ENCODE measurements at places on chromosomes 12 and 14.
A peak's percentile ranks its signal among the peaks of the same experiment; 100 is the strongest.

DNA sequence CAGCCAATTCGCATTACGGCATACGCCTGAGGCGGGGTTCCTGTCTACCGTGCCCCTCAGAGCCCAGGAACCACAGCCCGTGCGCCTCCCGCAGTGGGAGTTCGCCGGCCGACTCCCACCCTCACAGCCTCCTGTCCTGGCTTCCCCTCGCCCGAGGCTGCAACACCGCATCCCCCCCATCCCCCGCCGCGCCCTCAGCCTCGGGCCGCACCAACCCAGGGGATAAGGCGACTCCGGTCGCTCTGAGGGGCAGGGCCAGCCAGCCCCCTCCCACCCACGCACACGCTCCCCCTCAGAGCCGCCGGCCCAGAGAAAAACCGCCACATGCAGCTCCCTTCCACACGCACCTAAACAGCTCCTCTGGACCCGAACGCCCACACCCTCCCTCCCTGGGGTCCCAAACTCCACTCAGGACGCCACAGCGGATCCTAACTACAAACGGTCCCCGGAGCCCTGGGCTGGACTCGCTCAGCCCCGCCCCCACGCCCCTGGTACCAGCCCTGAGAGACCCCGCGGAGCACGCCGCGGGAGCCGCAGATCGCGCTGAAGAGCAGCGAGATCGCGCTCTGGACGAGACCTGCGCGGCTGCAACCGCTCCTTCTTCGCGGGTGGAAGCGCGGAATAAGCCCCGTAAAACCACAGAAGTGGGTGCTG, at the start of gene C14orf39:
TSS of gene C14orf39 (minus strand) at position 466 of the 654 bp plus-strand sequence. CDS start 985 bp downstream, outside the sequence.
- peak; percentile 58 for DNase-seq

GRCh38 chr14:89266754-89267153, 150.3 kb downstream of the FOXN3 start:
- DNase-seq = no peak

GRCh38 chr12:29269706-29270408, 111.1 kb downstream of the ERGIC2 start:
- DNase-seq = no peak

DNA sequence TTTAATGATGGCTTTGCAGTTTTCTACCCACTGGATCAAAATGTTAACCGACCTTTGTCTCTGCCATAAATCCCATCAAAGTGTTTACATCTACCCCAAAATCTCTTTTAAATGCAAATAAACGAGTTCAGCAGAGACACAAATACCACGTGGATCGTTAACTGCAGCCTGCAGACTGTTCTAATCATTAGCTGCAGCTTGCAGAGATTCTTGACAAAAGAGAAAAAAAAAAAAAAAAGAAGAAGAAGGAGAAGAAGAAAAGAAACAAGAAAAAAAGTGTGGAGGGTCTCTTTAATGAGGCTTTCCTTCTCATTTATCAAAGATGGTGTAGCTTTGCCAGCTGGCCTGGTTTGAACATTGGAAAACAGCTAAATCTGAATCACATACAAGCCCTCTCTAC, 275.7 kb downstream of the NEDD1 start:
- DNase-seq = no peak

GRCh38 chr12:94290353-94290752, 142.0 kb downstream of the PLXNC1 start:
- no peak for DNase-seq

DNA sequence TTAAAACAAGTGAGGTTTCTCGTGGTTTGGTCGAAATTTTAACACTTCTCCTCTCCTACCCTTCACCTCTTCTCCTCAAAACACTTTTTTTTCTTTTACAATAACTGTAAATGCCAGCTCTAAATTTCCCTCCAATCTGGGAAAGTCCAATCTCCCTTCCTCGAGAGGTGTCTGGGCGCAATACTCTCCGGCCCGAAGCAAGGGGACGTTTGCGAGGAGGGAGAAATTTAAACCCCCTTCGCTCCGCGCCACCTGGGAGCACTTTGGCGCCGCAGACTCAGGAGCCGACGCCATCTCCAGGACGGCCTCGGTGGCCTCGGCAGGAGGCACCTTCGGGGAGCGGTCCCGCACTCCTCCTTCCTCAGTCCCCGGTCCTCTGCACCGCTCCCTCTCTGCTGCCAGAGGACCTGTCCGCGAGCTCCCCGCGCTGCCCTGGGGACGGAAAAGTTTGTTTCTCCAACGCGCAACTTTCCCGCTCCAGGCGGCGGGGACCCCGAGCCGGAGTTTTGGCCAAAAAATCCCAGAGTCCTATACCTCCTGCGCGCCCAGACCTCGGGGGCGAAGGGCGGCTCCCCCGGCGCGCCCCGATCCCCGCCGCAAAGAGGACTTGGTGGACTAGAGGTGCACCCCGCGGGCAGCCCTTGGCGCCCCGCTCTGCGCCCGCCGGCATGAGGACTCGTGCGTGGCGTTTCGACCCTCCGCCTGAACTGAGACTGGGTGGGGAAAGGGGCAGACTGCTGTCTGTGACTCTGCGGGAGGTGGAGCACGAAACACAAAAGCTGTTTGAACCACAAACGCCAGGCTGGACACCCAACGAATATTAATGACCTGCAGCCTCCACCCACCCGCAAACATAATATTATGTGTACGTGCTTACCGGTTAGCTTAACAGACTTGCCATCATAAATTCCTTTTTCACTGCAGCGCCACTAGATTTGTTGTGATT, 95.2 kb upstream of the HMGA2 start:
- no peak for DNase-seq

DNA sequence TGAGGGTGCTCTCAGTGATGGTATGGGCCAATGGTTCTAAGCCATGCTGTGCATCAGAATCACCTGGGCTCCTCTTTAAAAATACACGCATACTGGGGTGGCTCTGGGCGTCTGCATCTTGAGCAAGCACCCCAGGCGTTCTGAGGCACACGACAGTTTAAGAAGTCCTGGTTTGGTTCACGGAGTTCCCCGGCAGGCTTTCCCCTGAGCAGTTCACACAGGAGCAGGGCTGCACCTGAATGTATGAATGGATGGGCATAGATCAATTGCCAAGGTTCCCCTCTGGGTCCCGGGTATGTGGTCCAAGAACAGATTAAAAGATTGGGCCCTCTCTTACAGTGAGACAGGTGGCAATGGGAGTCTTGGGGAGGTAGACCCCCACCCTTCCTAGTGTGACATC, 395.3 kb downstream of the DPF3 start:
- no peak for DNase-seq

DNA sequence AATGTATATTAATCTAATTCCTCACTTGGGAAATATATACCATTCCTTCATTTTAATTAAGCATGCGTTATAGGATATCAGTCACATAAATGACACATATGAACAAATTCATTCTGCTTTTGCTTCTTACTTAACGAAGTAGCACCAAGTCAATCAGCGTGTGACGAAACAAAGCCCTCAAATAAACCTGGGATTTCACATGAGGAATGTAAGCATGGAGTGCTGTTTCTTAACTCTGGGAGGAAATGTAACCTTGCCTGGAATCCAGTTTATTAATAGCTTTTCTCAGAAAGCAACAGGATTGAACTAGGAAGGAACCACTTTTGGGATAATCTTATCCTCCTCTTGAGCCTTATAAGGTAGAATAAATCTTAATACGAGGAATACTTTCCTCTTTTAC, 72.0 kb downstream of the NIN start:
- DNase-seq = no peak

DNA sequence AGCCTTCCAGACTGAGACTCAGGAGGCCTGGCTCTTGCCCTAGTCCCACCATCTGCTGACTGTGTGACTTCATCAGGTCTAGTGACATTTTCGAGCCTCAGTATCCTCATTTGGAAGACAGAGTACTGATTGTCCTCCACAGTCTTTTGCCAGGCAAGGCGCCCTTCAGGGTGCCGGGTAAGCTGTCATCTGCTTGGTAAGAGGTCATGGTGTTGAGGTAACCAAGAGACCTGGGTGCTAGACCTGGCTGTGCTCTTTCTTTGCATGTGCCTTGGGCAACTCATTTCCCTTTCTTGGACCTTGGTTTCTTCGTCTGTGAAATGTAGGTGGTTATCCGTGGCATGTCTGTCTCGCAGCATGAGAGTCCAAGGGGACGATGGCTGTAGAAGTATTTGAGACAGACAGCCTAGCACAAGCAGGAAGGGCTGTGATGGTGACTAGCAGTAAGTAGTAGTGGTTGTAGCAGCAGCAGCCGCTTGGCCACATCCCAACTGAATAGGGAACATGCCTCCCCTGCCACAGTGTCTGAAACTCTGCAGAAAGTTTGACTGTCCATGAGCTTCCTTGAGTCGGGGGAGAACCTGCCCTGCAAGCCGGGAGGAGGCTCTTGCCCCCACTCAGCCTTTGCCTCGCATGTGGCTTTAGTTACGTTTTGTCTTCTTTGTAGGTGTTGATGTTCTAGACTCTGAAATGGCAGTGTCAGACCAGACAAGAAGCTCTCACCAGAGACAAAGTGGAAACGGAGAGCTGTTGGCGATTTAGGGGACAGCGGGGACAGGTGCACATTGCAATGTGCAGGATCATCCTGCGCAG, 40.3 kb downstream of the EVL start:
- DNase-seq = no peak

- no peak for DNase-seq
These were observed 306.1 kb downstream of the FUT8 start for GRCh38 chr14:65718629-65719028.

- DNase-seq = no peak
These were observed 10.4 kb downstream of the AKAP5 start for GRCh38 chr14:64475585-64476273.

GRCh38 chr12:20055856-20056255, 312.5 kb upstream of the PDE3A start:
- DNase-seq = no peak

- DNase-seq = no peak
These were observed 1.8 kb downstream of the COX6A1 start for GRCh38 chr12:120439646-120440247.

DNA sequence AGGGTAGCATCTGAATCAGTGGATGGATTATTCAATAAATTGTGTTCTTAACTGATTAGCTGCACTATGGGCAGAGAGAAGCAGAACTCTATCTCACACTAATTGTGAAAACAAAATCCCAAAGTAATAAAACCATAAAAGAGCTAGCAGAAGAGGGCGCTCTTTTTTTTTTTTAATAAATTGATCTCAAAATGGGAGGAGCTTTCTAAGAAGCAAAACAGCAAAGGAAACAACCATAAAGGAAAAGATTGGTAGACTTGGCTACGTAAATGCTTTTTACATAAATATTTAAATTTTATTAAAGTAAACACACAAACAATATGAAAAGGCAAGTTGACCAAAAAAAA, 1.5 kb upstream of the TM7SF3 start:
- DNase-seq = no peak

DNA sequence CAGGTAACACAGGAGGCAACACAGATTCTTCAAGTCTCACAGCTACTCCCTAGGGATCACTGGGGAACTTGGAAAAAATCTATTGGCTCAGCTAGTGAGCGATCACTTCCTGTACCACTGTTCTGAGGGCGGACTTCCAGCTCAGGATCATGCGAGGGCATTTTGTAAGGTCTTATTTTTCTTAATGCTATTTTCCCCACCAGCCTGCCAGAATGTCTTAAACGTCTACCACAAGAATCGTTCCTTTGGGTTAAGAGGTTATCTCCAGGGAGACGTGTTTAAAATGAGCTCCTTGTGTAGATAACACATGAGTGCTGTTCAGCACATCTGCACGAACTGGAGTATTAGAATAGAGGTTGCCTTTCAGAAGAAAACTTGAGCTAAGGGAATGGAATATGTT, 162.6 kb downstream of the ETNK1 start:
- DNase-seq = no peak

DNA sequence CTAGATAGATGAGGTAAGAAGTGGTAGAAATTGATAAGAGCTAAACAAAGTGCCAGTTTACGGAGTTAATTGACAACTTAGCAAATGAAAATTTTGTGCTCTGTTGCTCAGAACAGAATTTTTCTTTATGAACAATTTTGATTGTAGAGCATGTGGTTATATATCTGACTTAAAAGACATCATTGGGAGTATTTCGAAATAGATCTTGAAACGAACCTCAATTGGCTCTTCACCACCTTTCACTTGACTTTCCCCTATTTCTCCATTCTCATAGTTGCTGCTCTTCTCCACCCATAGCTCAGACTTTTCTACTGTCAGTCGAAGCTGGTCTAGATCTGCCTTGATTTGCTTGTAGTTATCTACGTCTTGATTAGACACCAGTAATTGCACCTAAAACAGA, 212.1 kb downstream of the ITPR2 start:
- no peak for DNase-seq

- no peak for DNase-seq
These were observed 90.3 kb upstream of the EEA1 start for GRCh38 chr12:93019212-93019927.

DNA sequence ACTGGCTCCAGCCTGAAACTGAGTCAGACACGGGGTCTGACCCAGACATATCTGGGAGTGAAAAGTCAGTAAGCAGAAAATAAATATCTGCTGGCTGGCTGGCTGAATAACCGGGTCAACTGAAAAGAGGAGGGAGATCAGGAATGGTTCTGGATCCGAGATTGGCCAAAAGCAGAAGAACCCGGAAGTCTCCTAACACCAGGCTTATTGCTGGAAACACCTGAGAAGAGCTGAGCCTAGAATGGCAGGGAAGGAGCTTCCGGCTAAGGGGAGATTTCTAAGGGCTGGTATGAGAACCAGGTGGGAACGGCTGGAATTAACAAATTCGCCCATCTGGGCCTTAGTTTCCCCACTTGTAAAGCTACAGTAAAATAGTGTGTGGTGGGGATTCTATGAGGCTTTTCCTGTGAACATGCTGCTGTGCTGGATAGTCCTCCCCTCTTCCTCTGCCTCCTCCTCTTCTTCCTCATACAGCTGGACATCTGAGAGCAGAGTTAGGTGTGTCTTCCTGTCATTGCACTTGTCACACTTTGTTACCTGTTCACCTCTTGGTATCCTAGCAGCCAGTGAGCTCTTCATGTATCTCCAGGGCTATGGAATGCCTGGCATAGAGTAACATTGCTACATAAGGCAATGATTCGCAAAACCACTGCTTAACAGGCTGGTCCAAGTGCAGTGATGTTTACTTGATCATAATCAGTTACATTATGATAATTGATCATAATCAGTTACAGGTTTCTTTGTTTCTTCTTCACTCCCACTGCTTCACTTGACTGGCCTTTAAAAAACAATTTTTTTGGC, 2.0 kb upstream of the SHMT2 start:
- DNase-seq = no peak
